ENCODE measurements at places on chromosomes 2 and 18.

DNA sequence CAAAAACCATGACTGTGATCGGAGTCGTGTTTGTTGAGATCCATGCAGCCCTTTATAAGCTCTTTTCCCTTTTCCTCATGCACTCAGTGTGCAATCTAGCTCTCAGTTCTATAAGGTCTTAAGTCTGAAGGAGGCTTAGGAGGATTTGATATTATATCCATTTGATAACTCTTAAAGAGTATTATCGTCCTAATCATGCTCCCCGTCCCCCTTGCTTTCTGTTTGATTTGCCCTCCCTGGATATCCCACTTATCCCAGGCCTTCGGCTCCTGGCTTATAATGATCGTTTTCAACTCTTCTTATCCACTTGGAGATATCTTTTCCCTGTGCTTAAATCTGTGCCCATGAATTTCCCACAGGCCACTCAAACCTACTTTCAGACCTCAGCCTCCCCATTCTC lies 1917.7 kb upstream of the PIK3C3 start:
- DNase-seq: no peak

DNA sequence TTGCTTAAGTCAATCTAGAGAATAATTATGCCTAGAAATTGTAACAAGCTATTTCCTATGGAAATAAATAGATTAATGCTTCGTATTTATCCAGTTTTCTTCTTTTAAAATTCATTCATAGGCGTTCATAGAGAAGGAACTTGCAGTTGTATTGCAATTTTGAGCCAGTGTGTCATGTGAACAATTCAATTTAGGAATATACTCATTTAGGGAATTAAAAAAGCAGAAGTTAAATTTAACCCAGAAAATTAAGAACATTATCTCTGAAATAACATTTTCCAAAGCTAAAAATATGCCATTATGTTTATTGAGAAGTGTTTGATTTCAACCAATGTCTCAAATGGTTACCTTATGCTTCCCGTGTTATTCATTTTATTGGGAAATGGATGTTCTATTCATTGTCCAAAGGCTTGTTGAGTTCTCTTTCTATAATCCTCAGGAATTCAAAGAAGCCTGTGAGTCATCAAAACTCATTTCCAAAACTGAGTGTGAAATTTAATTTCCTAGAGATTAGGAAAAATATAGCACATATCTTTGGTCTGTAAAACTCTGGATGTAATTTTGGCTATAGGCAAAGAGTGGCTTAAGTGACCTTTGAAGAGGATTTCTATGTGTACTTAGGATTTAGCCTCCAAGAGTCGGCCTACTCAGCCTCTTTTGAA lies 99.7 kb downstream of the SLC8A1 start:
- no peak for DNase-seq

DNA sequence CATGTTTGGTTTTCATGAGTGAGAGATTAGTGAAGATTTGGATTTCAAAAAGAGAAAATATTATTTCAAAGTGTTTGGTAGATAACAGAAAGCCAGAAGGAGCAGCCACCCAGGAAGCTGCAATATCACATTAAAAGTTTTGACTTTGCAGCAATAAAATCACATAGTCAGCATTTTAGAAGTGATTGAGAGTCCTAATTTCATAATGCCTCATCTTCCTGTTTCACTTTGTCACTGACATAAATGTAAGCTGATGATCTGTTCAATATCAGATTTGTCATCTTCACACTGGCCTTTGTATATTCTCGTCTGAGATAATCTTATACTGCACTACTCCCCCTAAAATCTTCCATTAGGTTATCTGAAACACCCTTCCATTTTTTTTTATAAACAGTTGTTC lies 690.5 kb downstream of the ADCYAP1 start:
- DNase-seq: no peak

DNA sequence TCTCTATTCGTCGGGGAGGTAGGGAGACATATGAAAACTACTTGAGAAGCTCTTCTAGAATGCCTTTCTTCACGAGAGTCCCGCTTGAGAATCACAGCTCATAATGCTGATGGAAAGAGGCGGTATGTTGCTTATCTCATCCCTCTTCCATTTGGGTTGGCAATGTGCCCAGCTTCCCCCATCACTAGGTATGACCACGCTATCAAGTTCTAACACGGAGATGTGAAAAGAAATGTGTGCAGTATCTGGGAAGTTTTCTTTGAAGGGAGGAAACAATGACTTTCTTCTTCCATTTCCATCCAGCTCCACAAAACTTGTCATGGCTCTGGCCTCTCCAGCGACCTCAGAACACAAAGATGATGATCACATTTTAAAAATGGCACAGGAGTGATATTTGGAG lies 742.4 kb downstream of the DCDC2C start:
- no peak for DNase-seq

DNA sequence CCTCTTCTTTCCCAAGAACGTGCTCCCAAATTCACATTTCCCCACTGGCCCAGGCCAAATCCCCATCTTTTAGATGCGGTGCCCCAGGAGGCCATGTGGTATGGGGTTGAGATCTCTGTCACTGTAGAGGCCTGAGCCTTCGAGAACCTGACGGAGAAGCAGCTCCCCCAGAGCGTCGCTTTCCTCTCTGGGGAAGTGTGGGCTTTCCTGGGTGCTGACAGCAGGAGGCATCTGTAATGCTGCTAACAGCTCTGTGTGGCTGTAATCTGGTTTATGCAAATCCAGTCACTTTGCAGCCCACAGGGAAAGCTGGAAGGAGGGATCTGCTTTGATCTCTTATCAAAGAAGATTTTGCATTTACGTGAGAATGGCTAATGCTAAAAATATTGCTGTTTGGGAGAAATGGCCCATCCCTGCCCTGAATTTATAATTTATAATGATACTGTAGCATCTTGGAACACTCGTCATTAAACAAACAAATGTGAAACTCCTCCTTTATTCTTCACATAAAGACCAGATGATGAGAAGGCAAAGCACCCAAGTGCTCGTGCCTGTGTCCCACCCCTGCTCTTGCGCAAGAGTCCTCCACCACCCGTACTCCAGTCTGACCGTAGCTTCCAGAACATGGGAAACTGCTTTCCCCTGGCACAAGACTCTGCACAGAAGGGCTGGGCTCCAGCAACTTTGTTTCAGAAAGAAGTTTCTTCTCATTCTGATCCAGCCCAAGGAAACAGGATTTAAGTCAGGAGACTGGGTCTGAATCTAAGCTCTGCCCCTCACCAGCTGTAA lies 109.9 kb upstream of the EPC2 start:
- DNase-seq: no peak

DNA sequence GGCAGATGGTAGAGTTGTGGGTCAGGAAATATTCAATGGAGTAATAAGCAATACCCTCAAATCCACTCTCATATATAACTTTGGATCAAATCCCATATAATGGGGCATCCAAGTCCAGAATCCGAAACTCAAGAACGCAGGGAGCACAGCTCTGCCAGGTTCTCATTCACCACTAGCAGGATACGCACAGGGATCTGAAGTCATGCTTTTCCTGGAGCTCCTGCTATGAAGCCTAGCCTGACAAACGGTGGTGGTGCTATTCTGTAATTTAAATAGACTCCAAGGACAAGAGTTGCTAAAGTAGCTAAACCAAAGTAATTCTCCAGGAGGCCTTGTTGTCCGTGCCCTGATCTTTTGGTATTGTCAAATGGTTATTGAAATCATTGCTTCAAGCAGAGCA lies 264.8 kb downstream of the SLC8A1 start:
- no peak for DNase-seq

DNA sequence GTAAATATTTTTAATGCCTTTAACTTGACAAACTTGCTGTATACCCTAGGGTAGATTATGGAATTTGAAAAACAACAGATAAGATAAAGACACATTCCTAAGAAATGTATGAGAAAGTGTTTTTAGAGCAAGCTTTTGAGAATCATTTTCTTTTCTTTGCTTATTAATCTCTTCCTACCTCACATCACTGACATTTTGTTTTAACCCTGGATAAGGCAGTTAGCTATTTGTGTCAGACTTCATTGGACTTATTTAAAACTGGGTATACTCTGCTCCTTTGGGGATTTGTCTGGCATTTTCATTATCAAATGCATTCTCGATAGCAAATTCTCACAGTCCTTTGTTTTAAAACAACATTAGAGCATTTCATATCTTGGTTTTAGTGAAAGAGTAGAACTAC lies 17.2 kb downstream of the EML4 start:
- no peak for DNase-seq

DNA sequence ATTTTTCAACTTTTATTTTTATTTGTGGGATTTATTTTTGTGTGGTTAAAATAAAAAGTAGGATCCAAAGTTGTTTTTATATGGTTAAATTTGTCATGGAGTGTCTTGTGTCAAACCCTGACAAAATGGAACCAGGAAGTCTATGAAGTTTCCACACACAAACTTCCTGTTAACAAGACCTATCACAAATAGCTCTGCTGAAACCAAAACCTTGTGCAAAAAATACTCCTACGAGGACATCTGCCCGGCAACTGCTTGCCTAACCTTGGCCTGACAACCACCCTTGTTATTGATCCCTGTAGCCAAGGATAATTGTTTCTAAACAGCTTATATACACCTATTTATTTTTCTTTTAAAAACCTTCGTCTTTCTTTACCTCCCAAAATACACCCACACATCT lies 389.6 kb downstream of the TRIB2 start:
- no peak for DNase-seq

DNA sequence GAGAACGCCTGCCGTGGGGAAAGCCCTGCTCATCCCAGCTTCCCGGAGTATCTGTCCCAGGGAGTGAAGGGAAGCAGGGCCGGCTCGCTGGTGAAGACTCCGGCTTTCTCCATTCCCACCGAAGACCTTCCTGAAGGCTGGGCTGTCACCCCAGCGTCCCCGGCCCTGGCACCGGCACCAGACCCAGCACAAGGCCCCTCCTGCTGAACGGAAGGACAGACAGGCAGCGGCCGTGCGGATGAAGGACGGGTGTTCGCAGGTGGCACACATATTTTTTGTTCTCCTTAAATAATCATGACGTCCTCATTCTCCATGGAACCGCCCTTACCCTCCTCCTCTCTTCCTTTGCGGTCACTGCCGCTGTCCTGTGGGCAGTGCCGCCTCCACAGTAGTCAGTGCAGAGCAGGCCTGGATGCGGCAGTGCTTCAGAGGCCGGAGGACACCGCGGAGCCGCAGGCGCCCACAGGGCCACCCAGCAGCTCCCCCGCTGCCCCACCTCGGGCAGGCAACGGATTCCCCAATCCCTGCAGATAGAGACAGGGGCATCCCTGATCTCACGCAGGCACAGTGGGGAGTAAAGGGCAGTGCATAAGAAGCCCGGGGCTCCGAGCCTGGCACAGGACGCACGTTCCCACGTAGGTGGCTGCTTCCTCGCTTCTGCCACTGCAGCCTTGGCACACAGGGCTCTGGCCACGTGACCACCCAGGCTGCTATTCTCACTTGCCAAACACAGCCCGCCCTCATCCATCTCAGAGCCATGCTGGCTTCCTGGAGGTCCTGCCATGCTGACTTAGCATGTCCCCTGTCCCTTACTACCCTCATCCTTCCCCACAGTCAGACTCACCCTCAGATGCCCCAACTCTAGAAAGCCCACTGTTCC lies 229.7 kb downstream of the EIPR1 start:
- DNase-seq: no peak

GRCh38 chr2:64656379-64656778 lies 2.7 kb upstream of the SERTAD2 start:
- no peak for DNase-seq

DNA sequence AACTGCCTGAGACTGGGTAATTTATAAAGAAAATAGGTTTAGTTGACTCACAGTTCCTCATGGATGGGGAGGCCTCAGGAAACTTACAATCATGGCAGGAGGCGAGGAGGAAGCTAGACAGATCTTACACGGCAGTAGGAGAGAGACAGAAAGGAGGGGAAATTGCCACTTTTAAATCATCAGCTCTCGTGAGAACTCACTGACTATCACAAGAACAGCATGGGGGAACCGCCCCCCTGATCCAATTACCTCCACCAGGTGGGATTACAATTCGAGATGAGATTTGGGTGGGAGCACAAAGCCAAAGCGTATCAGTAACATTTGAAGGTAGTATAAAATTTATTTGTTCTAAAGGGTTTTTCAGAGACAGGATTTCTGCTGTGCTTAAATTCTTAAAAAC lies 5.4 kb downstream of the GALM start:
- no peak for DNase-seq

DNA sequence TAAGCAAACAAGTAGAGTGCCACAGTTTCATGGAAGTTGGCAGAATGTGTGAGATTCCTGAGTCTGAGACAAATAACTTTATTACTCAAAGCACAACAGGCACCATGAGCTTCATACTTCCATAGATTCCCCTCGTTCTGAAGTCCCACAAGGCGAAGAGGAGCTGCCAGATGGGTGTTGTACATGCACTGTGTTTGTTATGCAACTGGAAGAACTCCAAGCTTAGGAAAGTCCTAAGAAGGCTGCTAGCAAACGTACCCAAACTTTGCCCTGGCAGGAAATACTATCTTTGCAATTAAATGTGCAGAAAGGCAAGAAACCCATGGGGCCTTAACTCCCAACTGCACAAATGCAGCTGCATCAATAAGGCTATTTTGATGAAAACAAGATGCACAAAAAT lies 1.6 kb upstream of the GCA start:
- no peak for DNase-seq

GRCh38 chr18:48184118-48184517 lies 225.1 kb downstream of the ZBTB7C start:
- no peak for DNase-seq

DNA sequence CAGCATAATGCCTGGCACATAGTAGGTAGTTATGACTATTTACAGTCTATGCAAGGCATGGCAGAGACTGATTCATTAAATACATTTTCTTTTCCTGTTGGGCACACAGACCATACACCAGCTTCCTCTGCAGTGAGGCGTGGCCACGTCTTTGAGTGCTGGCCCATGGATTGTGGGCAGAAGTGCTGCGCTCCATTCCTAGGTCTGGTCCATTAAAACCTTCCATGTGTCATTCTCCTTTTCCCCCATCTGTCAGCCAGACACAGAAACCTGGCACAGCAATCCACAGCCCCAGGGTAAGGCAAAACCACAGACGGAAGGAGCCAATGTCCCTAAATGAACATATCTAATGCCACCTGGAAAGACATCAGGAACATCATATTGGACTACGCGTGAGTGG lies 141.9 kb downstream of the TTC32 start:
- no peak for DNase-seq

DNA sequence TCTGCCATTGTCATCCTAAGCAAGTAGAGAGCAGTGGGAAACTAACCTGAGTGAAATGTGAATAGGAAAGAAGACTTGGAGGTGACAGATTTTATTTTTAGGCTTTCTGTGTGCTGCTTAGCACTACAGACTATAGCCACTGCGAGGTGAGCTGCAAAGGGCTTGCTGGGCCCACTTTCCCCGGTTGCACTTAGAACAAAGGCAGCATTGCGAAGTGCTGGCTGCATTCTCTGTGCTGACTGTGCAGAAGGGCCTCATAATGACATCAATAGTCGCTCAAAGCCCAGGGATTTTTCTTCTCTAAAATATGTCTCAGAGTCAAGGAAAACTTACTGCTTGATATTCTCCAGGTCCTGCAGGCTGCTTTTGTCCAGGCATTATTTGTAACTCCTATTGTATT lies 592.1 kb downstream of the TDRD15 start:
- no peak for DNase-seq
